ENCODE measurements at places on chromosomes 16 and 17.
A peak's percentile ranks its signal among the peaks of the same experiment; 100 is the strongest.

DNA sequence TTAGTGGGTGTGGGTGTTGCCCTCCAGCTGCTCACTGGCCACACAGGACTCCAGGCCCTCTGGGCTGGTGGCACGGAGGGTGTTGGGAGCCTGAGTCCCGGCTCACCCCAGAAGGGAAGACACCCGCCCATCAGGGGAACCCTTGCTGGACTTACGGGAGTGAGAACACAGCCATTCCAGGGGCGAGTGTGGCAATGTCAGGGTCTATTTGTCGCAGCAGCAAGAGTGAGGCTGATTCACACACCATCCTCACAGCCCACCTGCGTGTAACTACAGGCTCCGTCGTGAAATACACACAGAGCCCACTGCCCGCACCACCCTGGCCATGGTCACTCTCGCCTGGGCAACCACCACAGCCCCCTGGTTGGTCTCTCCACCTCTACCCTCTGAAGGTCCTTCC is 17.8 kb upstream of the AATK start:
- no peak for DNase-seq

DNA sequence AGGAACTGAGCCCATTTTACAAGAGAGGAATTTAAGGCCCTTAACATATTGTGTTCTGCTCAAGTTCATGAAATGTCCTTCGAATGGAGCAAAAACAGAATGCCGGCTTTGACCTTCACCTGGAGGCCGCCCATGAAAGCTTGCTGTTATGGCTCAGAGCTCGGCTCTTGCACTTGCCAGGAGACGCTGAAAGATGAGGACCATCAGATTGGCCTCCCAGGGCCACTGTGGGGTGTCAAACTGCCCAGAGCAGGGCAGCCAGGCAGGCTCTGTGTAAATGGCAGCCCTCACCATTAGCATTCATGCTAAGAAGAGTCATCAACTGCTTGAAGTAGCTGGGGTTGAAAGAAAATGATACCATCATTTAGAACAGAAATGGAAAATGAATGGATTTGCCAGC is 39.3 kb downstream of the IL21R start:
- no peak for DNase-seq

GRCh38 chr16:7548796-7549318 is 216.2 kb downstream of the RBFOX1 start:
- no peak for DNase-seq

- DNase-seq, result no peak
These were observed 25.2 kb downstream of the ELAC2 start for GRCh38 chr17:12992676-12993075.

DNA sequence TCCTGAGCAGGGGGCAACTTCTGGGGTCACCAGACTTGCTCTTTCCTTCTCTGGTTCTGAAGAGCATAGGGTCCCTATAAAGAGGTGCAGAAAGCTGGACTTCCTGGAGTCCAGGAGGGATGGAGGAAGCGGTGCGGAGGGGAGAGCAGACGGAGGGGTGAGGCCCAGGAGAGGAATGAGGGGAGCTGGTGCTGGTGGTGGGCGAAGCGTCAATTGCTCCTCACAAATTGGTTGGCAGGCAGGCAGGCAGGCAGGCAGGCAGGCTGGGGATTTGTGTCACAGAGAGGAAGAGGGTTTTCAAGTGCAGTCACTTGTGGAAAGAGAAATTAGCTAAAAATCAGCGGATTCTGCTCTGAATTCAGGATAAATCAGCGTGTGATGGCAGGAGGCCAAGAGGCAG is 133.7 kb upstream of the CDC42EP4 start:
- no peak for DNase-seq

DNA sequence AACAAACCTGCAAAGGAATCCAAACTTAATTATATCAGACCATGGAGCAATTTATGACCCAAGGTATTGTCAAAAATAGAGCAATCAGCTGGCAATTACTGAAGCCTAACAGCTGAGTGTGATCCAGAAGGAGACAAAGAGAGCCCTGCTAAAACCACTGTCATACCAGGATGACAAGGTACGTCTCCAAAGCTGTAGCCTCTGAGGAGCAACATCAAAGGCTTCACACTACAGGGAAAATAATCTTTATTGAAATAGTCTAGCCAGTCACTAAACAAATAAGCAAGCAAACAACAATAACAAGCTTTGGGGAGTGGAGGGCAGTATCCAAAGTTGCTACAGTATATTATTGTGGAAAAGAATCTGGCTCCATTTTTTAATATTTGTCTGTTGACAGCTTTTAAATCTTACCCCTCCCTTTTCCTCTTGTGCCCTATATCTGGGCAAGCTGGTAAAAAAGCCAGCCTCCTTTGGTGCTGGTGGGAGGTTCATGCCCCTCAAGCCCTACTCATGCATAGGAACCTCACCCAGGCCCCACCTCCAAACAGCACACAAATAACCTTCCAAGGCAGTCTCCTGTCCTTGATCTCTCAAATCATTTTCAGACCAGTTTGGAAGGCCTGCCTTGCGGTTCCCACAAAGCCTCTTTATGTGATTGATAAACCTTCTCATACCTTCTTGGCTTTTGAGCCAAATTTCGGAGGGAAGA is 73.7 kb downstream of the ITFG1 start:
- DNase-seq, result no peak

- no peak for DNase-seq
These were observed 6.0 kb downstream of the TEKT5 start for GRCh38 chr16:10688726-10689125.

DNA sequence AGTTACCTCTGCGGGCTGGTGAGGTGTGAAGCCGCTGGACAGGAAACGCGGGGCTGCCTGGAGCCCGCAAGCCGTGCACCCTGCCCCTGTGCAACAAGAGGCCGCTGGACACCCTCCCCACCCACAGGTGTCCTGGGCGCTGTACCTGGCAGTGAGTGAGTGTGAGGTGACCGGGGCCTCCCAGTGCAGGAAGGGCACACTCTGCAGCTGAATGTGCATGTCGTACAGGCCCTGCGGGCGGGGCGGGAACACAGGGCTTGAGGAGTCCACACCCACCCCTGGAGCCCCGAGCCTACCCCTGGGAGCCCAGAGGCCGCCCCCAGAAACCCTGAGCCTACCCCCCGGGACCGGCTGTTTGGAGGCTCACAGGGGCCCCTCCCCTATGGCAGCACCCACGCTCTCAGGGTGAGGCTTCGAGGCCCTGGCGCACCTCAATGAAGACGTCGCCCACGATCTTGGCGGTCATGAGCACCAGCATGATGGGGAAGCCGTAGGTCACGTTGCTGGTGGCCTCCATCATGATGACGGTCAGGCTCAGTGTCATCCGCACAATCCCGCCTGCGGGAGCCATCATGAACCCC is 4.3 kb upstream of the CCDC154 start:
- no peak for DNase-seq

DNA sequence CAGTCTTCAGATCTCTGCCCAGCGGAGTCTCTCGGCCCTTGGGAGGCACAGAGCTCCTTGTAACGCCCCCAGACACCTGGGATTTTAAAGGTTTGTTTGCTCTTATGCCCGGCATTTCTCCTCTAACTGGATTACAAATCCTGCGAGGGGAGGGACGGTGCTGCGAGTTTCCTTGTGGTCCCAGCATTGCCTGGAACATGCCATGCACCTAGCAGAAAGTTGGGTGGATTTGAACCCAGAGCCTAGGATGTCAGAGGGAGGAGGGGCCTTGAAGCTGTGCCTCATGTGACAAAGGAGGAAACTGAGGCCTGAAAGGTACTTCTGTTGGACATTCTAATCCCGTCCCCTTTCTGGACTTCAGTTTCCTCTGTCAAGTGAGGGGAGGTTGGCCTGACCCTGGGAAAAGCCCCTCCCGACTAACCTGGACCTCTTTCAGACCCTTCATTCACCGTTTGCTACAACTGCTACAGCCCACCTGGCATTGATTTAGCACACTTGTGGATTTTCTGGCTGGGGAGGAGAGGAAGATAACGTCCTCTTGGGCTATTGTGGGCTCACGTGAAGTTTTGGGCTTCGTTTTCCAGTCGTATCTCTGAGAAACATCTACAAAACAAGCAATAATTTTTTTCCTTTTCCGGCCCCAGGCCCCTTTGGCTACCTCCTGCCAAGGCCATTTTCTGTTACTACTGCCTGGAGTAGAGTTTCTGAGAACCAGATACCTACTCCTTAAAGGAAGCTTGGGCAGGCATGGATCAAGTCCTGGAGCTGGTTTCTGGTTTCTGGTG is 30.9 kb downstream of the MRC2 start:
- no peak for DNase-seq

DNA sequence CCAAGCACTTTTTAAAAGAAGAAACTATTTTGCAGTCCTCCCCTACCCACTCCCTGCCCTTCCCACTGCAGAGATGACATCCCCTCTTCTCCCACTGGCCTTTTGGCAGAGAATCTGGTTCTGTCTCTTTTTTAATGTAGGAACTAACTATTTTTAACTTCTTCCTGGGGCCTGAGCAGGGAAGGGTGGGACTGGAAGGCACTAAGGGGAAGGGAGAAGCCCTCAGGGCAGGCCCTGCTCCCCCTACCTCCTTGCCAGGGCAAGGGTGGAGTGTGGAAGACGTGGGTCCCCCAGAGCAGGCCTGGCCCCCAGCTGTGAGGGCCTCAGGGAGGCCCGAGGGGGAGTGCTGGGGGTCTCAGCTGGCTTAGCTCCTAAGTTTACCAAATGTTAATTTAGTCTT is 19.5 kb downstream of the UNC13D start:
- DNase-seq, result no peak

DNA sequence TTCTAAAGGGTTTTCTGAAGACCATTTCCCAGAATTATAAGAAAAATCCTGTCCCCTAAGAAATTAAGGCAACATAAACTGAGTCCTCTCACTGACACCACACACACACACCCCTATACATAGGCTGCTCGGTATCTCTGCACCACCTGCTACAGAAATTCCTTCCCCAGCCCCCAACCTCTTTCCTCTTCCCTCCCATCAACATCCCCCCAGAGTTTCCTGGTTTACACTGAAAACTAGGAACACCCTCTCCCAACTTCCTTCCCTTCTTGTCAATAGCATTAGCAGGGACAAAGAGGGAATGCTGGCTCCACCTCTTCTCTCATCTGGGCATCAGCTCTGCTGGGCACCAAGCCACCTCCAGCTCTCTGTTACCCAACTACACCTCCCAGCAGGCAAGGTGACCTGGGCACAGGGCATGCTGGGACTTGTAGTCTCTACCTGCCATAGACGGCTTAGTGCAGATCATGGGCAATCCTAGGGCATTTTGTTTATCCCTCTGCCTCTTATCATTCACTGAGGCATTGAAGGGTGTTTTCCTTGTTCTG is 15.7 kb downstream of the CAVIN1 start:
- no peak for DNase-seq

- DNase-seq, result no peak
These were observed 736.4 kb upstream of the GOT2 start for GRCh38 chr16:59470556-59470955.

DNA sequence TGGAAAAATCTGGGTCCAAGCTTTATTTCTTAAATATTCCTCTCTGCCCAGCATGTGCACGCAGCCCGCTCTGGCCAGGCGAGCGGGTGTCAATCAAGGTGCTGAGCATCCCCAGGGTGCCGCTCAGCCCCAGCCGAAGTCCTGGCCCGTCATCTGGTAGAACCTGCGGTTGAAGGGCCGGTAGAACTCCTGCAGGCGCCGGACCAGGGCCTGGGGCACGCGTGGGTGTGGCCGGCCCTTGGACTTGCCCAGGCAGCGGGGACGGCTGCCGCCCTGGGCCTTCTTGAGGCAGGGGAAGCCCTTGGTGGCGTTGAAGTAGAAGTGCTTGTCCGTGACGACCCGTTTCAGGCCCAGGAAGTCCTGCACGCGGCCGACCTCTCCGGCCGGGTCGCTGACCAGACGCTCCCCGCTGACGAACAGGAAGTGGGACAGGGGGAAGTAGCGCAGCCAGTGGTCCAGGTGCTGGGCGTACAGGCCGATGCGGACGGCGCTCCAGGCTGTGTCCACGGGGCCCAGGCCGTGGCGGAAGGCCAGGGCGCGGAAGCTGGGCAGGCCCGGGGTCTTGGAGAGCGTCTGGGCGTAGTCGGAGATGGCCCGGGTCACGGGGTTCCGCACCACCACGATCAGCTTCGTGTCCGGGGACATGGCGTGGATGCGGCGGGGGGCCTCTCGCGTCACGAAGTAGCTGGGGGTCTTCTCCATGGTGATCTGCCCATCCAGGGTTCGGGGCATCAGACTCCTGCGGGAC is 6.6 kb downstream of the HS3ST6 start:
- no peak for DNase-seq

DNA sequence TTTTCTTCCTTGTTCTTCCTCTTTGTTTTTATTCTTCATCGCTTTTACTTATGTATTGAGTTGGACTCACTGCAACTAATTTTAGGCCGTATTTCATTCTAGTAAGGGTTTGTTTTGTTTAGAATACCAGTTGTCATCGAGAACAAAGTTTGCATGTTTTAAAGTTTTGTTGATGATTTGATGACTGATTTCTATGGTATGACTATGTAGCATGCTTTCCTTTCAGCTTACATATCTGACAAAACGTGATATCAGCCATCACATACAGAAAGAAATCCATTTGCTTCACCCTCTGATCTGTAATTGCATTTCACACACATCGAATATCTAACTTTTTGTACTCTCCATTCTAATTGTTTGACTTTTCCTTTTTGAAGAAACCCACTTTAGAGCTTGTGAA is 4.0 kb downstream of the PRKCA start:
- no peak for DNase-seq

- no peak for DNase-seq
These were observed 282.1 kb downstream of the HS3ST3B1 start for GRCh38 chr17:14582996-14583395.

- no peak for DNase-seq
These were observed 11.4 kb upstream of the OR4D1 start for GRCh38 chr17:58136669-58137279.

GRCh38 chr16:35176449-35176848 is 1717.0 kb downstream of the TP53TG3F start:
- DNase-seq, result no peak

- DNase-seq, result no peak
These were observed 29.7 kb downstream of the MPP2 start for GRCh38 chr17:43877451-43878155.

GRCh38 chr16:83911290-83911689 is 12.4 kb downstream of the MLYCD start:
- DNase-seq, result no peak

GRCh38 chr17:8366231-8366630 is 10.3 kb downstream of the KRABD2 start:
- no peak for DNase-seq

DNA sequence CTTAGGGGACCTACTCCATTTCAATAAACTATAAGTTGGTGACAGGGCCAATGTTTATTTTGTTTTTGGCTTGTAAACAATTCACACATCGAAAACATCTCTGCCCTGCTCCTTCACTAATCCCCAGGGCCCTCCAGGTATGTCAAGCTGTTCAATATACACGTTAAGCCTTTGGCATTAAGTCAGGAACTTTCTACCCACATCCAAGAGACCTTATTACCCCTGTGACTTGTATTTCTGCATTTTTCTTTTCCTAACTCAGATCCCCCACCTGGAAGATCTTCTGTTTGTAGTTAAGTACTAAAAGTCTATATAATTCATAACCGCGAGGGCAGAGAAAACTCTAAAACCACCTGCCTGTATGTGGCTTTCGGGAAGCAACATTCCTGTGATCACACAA is 106.8 kb upstream of the AXIN2 start:
- DNase-seq, result no peak

- DNase-seq, result peak; percentile 45
These were observed 77.0 kb upstream of the TNRC6C start for GRCh38 chr17:77881545-77881944.
